Stimulated activated CD8-positive, alpha-beta memory T cell treated with anti-CD3 and anti-CD28 coated beads, Interleukin-15, amount 100 ng/mL, for 1 hour (primary cell): ENCODE measurements at places on chromosomes 16 and 17.

DNA sequence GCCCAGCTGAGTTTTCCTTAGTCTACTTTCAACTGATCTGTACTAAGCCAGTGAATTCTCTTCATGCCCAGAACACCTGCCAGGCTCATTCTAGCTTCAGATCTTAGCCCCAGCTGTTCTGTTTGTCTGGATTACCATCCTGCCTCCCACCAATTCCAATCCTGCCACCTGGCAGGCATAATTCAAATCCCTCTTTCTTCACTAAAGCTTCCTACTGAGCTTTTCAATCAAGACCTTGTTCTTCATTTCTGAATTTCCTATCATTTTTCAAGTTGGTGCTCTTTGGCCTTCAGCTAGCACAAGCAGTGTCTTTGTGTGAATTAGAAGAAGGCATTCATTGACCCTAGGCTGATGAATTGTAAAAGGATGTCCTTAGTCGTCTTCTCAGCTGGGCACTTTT is 357.6 kb downstream of the UTP18 start:
- DNase-seq = no peak

DNA sequence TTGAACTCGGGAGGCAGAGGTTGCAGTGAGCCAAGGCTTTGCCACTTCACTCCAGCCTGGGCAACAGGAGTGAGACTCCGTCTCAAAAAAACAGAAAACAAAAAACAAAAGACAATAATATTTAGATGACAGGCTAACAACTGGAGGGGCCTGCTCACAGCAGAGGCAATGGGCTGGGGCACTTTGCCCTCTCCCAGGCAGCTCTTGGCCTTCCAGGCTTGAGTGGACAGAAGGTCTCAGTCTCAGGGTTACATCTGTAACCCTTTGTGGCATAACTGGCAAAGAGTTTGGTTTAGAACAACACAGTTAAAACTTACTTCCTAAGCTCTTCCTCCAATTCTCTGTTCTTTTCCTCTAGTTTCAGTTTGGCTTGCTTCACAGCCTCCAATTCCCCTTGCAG is 114.9 kb downstream of the SPAG9 start:
- DNase-seq = no peak

GRCh38 chr16:47018223-47018891 is 44.9 kb upstream of the DNAJA2 start:
- DNase-seq = no peak

DNA sequence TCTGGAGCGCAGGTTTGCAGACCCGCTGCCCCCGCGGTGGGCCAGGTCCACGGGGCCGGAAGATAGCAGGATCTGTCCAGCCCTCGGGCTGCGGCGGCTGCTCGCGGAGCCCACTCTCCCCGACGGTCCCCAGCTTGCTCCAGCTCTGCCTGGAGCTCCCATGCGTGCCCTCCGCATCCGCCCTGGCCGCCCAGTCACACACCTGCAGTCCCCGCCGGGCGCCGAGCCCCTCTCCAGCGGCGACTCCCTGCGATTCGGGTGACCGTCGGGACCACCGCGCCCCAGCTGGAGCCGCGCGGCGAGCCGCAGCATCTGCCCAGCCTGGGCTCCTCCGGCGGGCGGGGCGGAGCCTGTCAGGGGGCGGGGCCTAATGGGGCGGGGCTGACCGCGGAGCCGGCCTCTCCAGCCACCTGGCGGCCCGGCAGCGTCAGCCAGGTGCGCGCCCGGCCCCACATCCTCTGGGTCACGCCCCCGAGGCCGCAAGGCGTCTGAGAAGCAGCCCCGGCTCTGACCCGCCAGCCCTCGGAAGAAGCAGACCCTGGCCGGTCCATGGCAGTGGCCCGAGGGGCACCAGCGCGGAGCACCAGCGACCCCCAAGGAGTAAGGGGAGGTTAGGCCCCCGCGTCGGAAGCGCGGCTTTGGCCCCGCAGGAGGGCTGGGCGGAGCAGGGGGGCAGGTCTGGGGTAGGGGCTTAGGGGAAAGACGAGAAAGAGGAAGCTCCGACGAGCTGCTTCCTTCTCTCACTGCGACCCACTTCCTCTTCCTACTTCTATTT is at the start of gene PIK3R5:
Gene PIK3R5, minus strand, starts transcription at position 314 of the 775 bp plus-strand sequence. CDS start 54,213 bp downstream, outside the sequence.
- peak; percentile 74 for DNase-seq

GRCh38 chr17:55437159-55437605 is 15.5 kb upstream of the MMD start:
- no peak for DNase-seq

- DNase-seq = no peak
These were observed 58.4 kb downstream of the MEAK7 start for GRCh38 chr16:84446084-84446483.

- no peak for DNase-seq
These were observed 4.4 kb downstream of the EPN3 start for GRCh38 chr17:50536683-50537646.

DNA sequence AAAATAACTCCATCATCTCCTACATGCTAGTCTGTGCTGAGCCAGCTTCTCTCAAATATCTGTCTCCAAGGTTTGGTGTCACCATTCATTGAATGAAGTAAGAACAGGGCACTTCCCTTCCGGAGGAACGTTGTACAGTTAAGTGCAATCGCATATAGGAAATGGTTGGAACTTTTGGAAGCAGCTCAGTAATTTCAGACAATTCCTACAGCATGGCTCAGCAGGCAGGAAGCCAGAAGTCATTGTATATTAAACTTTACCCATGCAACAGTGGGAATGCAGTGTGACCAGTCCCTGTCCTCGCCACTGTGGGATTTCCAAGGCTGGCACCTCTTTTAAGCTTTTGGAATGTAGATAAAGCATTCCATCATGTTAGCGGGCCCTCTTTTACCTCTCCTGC is 51.1 kb upstream of the MYH2 start:
- DNase-seq = no peak
